ENCODE measurements at places on chromosomes 4 and X.

DNA sequence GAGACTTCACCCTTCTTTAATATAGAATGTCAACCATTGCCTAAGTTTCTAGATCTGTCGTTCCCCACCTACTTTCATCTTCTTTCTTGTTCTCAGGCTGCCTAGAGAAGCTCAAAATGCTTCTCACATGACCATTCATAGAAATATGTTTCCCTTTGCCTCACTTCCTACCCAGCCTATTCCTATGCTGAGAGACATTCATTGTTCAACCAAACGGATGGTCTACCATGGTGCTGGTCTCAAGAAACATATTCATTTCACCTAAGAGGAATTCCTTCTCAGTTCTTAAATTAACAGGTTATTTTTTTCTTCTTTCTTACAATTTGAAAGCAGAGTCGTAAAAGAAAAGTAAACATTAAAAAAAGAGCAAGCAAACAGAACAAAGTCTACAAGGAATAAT is 20.3 kb upstream of the SLC7A11 start:
- DNase-seq = no peak

- no peak for DNase-seq
Measured at GRCh38 chr4:30901461-30902451, 181.6 kb downstream of the PCDH7 start.

GRCh38 chrX:46665232-46666152 is 91.9 kb downstream of the CHST7 start:
- DNase-seq = no peak

DNA sequence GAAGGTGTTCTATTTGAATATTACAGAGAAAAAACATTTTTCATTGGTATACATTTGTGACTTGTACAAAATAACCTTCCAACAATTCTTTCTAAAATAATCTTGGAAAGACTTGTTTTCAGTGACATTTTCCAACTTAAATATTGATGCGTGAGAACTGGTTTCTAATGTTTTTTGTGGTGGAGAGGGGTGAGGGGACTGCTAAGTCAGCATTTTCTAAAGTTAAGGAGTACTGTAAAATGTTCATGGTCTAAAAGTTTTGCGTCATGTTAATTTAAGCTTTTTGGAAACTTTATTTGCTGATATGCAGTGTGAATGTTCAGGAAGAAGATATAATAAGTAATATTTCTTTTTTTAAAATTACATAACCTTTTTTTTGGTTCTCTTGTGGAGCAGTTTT is 229.3 kb downstream of the MAGEB5 start:
- DNase-seq = no peak

GRCh38 chrX:153910446-153910845 is 6.0 kb downstream of the AVPR2 start:
- no peak for DNase-seq

DNA sequence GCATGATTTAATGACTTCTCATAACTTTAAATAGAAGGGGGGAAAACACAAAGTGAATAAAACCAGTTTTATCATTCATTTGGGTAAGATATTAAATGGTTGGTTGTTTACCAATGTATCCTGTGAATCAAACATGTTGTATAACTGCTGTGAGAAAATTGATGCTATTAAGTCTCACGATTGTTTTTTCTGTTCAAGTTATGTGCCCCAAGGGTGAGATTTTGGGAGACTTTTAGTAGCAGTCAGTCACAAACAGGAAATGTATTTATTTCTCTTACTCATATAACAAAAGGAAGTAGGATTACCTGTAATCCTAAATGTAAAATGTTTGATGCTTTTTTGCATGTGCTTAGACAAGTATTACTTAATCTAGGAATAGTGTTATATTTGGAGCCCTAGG is 39.2 kb downstream of the MTHFD2L start:
- DNase-seq = no peak

- DNase-seq = no peak
Measured at GRCh38 chrX:149205937-149206336, 299.2 kb downstream of the IDS start.

DNA sequence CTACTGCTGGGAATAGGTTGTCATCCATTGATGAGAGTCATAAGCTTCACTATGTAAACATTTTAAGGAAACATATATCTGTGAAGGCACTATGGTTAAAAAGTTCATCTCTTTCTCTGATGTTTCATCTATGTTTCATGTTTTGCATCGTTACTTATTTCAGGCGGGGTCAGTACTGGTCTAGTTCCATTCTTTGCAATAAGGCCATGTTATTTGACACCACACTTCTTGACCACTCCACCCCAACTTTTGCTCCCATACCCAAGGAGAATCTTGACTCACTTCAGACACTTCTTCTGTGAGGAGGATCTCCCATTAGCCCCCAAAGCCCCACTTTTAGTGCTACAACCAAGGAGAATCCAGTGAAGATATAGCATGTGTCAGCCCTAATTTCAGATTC is 119.4 kb downstream of the GRIA3 start:
- DNase-seq = no peak

DNA sequence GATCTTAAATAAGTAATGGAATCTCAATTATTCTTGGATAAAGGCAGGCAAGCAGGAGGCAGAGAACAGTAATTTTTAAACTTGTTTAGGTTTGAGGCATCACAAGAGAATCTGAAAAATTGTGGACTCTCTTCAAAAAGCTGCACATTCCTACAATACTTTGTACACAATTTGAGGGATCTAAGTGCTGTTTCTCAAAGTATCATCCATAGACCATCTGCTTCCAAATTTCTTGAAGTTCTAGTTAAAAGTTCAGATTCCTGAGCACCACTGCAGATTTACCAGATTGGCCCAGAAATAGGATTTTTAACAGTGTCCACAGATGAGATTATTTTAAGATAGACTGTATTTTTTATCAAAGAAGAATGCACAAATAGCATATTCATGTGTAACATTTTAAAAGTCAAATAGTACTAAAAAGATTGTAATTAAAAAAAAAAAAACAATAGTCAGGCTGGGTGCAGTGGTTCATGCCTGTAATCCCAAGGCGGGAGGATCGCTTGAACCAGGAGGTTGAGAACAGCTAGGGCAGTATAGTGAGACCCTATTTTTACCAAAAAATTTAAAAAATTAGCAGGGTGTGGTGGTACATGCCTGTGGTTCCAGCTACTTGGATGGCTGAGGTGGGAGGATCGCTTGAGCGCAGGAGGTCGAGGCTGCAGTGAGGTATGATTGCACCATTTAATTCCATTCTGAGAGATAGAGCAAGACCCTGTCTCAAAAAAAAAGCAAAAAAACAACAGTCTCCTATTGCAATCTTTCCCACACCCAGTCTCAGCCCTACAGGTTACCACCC is 14.2 kb upstream of the FNIP2 start:
- no peak for DNase-seq

- no peak for DNase-seq
Measured at GRCh38 chrX:112835019-112835418, 5.6 kb downstream of the AMOT start.

DNA sequence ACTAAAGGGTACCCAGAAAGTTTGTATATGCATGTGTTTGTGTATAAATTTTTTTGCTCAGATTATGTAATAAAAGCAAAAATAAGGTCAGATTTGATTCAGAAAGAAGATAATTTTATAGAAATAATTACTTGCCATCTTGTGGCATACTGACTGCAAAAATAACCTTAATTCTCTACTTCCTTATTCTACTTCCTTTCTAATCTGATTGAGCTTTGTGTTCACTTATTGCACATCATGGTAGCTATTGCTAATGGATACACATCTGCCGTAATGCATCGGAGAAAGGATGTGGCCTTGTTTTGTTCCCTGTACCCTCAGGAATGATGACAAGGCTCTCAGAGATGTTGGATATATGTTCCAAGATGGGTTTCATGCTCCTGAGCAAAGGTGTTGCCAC is 10.5 kb upstream of the GNPDA2 start:
- no peak for DNase-seq

DNA sequence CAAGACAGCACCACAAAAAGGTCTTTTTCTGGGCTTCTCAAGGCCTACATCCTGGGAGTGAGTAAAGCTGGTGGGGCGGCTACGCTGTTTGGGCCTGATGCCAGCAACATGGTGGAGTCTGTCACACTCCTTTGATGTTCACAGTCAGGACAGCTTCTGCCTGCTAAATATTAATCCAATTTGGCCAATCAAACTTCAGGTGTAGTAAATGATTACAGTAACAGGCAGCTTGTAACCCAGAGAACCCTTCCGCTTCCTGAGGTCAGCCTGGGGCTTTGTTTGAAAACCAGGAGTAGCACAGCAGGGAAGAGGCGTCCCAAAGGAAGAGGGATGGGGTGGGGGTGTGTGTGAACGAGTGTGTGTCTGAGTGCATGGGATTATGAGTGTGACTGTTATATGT is 220.4 kb downstream of the MAML3 start:
- DNase-seq = no peak

- DNase-seq = no peak
Measured at GRCh38 chr4:41072021-41072777, 142.1 kb downstream of the APBB2 start.

DNA sequence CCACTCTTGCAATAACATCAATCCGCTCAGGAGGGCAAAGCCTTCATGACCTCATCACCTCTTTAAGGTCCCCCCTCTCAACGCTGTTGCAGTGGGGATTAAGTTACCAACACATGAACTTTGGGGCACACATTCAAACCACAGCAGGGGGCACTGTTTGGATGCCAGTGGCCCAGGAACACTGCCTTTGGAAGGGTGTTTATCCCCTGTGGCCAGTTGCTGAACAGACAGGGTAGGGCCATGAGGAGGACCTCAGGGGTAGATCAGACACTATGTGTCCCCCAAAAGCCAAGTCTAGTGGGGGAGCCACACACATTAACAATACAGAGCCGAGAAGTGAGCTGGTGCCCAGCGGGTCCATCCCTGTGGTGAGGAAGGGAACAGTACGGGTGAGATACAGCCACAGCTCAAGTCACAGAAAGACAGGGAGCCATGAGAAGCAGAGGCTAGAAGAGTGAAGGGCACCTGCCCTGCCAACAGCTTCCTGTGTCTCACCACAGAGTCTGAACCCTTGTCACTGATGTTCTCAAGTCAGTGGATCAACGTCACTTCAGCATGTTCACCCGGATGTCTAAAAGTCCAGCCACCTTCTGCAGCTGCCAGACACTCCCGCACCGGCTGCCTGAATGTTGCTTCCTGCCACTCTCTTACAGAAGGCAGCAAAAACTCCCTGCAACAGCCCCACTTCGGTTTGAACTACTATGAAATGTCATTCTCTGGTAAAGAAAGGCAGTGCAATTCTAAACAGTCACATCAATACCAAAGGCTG is 19.9 kb upstream of the MXD4 start:
- peak; percentile 49 for DNase-seq

DNA sequence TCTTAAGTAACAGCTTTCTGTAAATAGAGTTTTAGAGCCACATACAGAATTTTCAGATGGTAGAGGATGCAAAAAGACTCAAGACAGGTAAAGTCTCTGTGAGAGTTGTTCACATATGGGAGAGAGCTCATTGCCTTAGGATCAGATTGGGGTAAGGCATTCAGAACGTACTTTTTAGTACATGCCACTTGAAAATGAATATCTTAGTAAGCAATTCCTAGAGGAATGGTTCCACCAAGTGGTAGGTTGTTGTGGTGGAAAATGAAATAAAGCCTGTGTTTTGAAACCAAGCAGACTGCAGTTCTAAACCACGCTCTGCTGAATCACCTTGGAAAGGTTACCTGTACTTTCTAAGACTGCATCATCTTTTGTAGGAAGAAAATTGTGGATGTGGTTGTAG is 547.0 kb upstream of the LCORL start:
- no peak for DNase-seq

DNA sequence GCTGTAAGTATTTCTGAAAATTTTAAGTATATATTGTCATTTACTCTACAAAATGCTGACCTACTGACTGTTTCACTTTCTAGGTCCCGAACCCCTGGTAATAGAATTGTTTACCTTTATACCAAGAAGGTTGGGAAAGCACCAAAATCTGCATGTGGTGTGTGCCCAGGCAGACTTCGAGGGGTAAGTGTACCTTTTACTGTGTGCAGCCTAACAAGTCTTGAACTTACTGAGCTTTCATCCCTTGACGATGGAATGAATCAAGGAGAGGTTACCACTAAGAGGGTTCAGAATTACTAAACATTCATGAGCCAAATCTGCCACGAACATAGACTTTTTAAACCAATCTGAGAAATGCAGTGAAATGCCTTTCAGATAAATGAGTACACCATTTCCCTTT is 1.6 kb downstream of the RPL34 start:
- no peak for DNase-seq

DNA sequence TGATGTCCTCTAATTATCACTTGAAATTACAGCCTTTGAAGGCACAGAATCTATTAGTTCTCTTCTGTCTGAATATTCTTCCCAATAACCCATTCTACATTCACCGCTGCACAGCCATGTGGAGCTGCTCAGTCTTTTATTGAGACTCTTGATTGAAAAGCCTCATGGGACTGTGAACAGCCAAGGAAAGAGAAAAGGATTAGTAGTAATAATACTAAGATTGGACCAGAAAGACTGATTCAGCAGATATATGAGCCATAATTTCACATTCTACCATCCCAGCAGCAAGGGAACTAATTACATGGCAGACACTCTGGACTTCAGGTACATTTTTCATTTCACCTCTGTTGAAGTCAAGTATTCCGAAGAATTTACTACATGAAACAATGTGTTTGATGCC is 2471.7 kb downstream of the ARAP2 start:
- DNase-seq = no peak

GRCh38 chr4:80143307-80143679 is 54.0 kb upstream of the PRDM8 start:
- no peak for DNase-seq

DNA sequence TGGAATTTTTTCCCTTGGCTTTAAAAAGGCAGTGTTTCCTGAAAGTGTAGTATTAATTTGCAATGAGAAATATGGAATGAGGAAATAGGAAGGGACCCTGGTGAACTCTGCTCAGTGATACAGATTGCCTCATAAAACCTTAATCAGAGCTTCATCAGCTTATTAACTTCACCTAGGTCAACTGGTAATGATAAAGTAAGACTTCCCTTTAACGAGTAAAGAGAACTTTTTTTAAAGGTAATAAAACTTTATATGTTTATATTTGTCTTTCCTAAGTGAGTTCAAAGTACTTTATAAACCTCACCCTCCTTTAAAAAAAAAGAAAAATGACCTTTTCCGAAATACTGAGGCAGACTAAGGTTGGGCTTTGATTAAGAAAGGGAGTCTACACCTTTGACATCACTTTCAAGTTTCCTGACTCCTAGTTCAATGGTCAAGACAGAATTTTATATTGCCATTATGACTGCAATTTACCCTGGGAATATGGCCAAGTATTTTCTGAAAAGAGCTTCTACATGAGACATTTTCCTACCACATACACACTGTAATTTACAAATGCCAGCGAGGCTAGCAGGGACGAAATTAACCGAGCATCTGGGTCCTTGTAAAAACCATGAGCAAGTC is 706.3 kb upstream of the TENM3 start:
- no peak for DNase-seq

DNA sequence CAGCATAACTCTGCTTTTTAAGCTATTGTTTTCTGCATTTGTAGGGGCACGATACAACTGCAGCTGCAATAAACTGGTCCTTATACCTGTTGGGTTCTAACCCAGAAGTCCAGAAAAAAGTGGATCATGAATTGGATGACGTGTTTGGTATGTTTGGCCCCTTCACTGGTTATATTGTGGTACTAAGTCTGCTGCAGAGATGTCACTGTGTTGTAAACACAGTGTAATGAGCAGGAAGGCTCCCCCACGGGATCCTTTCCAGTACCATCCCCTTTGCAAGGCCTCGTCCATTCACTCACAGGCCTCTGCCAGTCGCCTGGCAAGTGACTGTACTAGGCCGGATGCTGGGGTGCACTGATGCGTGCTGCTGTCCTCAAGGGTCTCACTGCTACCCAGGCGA is 13.8 kb downstream of the CYP4V2 start:
- DNase-seq = no peak
